NCI-H2171 (cell line): ENCODE measurements at places on chromosomes 5 and 9.

DNA sequence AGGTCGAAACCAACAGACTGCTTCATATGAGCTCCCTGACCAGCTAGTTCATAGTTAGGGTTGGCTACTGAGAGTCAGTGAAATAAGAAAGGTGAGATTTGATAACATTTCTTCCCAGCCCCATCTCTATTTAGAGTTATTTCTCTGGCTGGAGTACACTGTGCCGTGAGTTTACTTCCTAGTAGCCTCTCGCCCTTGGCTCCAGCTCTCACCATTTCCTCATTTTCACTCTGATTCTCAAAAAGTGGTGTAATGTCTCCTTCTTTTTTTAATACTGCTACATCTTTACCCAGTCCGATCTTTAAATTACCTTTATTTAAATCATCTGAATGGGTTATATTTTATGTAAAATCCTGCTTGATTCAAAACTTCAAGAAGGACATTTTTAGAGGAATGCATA, 100.4 kb upstream of the FAM174A start:
- DNase-seq, result no peak

DNA sequence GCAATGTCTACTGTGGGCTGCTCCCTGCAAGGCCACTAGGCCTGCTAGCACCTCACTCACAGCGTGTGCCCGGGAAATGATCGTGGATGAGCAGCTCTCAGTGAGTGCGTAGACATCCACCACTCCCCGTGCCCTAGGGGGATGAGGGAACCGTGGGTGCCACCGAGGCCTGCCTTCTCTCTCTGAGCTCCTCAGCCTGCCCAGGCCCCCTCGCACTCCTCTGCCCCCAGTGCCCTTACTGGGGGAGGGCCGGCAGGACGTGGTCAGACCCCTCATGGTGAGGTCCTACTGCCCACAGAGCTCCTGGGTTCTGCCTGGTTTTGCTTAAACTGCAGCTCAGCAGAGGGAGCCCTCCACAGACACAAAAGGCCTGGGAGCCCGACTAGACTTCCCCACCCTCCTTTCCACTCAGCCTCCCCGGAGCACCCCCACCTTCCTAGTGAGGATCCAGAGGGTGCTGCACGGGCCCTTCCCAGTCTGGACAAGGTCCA, 220.0 kb downstream of the CACNA1B start:
- no peak for DNase-seq

DNA sequence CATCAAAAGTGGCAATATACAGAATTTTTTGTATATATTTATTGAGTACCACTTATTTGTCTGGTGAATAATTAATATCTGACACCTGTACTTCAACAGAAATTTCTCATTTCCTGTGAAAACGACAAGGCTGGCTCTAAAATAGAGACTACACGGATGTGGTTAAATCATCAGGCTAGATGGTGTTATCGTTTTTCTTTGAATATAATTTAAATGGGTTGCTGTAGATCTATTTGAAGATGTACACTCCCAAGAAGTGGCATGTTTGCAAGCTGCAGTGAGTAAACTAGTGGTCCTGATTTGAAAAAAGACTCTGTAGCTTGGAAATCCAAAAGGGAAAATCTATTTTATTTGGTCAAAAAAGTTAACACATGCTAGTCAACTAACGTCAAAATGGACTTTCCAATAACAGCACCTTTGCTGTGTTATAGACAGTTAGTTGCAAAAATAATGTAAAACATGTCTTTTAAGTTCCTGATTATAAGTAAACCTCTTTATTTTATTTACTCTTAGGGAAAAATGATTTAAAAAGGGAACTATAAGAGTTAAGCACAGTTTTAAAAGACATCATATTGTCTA, 13.8 kb downstream of the ST8SIA4 start:
- DNase-seq, result no peak

GRCh38 chr5:83076742-83077661, at the start of the genes TMEM167A and XRCC4:
Gene TMEM167A (minus strand): TSS chr5:83077394. CDS start chr5:83077323, 71 bp downstream.
Gene XRCC4 (plus strand): TSS chr5:83077547. CDS start chr5:83104920, 27,373 bp downstream.
- peak; percentile 83 for DNase-seq

- DNase-seq, result no peak
These were observed 599.7 kb upstream of the FTMT start for GRCh38 chr5:121251954-121252353.

DNA sequence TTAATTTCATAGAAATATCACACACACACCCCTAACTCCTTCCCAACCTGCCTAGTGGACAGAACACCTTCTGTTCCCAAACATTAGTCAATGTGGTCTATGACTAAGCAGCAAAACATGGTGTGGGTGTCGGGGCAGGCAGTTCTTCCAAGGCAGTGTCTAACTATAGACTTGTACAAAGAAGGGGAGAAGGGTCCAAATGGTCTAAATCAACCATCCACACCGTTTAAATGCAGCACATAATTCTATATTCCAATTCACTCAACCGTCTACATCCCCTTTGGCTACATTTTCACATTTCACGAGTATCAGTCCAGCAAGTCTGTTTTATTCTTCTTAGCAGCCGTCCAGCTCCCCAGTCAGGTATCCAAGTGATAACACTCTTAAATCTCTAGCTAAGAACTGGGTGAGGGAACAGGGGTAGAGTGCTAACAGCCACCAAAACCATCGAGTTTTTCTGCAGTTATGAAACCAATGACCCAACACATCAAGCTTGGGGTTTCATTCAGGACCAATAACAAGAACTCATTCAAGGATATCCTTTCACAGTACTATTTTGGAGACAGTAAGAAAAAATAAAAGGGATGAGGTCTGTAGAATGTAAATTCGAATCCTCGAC, 3.3 kb downstream of the ZNF608 start:
- no peak for DNase-seq

DNA sequence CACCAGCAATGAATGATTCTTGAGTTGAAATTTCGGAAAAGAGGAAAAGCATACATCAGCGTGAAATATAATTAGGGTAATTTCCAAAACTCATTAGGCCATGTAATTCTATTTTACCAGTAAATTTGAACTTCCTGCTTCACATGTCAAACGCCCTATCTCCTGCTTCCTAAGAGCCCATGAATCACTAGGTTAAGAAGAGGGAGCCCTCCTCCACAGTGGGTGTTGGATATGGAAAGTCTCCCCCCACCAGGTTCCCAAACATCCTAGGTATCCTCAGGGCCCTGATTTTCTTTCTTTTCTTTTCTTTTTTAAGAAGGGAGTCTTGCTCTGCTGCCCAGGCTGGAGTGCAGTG, 115.2 kb downstream of the SUSD1 start:
- DNase-seq, result no peak

- no peak for DNase-seq
These were observed 104.8 kb downstream of the GABBR2 start for GRCh38 chr9:98603821-98604383.
